Activated CD8-positive, alpha-beta memory T cell treated with anti-CD3 and anti-CD28 coated beads, Interleukin-2, amount 10 ng/mL, durations not matched to agents 7 days and 5 days (primary cell): ENCODE measurements at places on chromosomes 1 and 21. TPM values are rescaled to one million over a fixed set of nuclear protein-coding genes. Genes with fewer than 3 reads are reported as not detected.

DNA sequence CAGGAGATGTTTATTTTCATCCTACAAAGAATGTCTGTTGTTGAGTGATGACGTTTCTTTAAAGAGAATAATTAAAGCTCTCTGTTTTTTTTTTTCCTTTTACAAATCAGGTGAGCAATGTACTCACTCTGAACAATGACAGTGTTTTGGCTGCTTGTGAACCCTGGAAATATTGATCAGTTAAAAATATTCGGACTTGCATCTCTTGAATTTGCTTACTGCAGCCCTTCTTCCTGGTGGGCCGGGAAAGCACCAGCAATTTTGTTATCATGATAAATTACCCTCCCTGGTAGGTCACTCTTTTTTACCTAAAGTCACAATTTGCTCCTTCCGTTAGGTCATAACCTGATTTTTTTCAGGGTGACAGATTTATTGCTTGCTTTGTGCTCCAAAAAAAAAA, 72.3 kb upstream of the NR5A2 start:
- H3K27ac ChIP-seq: no peak overlapping the region
- DNase-seq: no peak
- H3K27me3 ChIP-seq: peaks cover 36% of the 10 kb centered on the region
- no peak overlapping the region for H3K4me3 ChIP-seq
- no peaks in the 10 kb centered on the region for H3K36me3 ChIP-seq

- peaks cover 4% of the 10 kb centered on the region for H3K4me1 ChIP-seq
- H3K36me3 ChIP-seq: peaks cover 13% of the 10 kb centered on the region
- H3K27ac ChIP-seq: no peak overlapping the region
Measured at GRCh38 chr1:11952455-11953109, 18.1 kb downstream of the PLOD1 start.

- H3K27ac ChIP-seq: no peak overlapping the region
- no peaks in the 10 kb centered on the region for H3K4me1 ChIP-seq
- H3K36me3 ChIP-seq: no peaks in the 10 kb centered on the region
- no peak overlapping the region for H3K4me3 ChIP-seq
- DNase-seq: no peak
Measured at GRCh38 chr1:164519426-164519825, 39.6 kb upstream of the PBX1 start.

DNA sequence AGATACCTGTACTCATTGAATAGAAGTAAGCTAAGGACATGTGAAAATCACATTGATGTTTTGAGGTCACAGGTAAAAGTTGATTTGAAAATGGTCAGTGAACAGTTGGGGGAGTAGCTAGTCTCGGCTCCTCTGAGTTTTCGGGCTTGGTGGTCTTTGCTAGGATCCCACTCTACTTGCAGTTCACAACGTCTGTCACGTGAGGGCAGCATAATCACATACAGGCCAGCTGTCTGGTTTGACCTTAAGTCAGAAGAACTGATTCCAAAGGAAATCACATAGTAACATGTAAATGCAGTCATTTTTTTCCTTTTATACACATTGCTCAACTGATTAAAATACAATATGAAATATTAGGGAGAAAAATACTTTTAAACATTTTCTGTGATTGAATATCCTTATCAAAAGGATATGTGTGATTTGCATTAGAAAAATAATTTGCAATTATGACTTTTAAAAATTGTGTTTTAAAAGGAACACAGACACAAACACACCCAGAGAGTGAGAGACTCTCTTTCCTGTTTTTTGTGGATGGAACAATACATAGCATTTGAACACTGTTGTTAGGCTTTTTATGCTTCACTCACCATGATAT, 21.8 kb upstream of the PDC start:
- H3K4me3 ChIP-seq: no peak overlapping the region
- peak; percentile 64 for DNase-seq
- no peaks in the 10 kb centered on the region for H3K4me1 ChIP-seq

DNA sequence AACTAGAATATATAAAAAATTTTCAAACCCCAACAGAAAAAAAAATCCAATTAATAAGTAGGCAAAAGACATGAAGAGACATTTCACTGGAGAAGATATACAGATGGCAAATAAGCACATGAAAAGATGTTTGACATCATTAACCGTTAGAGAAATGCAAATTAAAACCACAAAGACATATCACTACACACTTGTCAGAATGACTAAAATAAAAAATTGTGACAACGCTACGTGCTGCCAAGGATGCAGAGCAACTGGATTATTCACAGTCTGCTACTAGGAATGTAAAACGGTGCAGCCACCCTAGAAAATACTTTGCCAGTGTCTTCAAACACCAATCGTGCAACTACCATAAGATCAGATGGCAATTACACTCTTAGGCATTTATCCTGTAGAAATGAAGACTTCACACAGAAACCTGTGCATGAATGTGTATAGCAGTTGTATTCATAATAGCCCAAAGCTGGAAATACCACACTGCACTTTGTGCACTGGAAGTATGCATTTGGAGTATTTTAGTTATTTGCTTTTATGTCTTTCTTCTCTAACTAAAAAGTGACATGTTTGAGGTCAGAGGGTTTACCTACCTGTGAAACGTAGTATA, 75.3 kb upstream of the PALMD start:
- peaks cover 10% of the 10 kb centered on the region for H3K27me3 ChIP-seq
- no peak overlapping the region for H3K4me3 ChIP-seq
- no peak for DNase-seq
- no peak overlapping the region for H3K27ac ChIP-seq

GRCh38 chr1:230064283-230064682, 2.8 kb upstream of the GALNT2 start:
- no peak overlapping the region for H3K27ac ChIP-seq
- peaks cover 16% of the 10 kb centered on the region for H3K27me3 ChIP-seq
- H3K4me3 ChIP-seq: no peak overlapping the region
- H3K36me3 ChIP-seq: peaks cover 4% of the 10 kb centered on the region

DNA sequence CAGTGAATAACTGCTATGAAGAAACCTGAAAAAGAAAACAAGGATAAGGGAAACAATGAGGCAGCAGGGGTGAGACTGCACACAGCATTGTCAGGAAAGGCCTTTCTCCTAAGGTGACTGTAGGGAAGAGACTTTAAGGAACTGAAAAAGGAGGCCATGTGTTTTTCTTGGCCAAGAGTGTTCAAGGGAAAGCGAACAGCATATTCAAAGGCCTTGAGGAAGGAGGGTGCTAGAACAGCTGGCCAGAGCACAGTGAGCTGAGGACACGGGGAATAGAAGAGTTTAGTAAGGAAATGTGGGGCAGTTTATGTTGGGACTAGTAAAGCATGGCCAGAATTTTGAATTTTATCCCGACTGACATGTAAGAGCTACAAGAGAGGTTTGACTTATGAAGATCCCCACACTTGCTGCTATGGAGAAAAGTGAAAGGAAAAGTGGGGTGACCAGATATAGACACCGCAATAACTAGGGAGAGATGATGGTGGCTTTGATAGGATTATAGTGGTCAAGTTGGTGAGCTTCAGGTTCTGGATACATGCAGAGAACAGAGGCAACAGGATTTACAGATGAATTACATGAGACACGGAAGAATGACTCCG, 1.4 kb downstream of the RWDD2B start:
- H3K27ac ChIP-seq: peak overlapping the region; percentile 73
- peak overlapping the region; percentile 75 for H3K4me3 ChIP-seq
- H3K27me3 ChIP-seq: no peaks in the 10 kb centered on the region
- no peak for DNase-seq
- peaks cover 36% of the 10 kb centered on the region for H3K4me1 ChIP-seq

Gene TSSK3
- total RNA-seq: 0.70 TPM

Gene CRP
- total RNA-seq: not detected

Gene CHODL
- 0.32 TPM for total RNA-seq

Gene S100A7
- total RNA-seq: not detected

Gene GNG4
- 0.53 TPM for total RNA-seq

Gene TCHHL1
- total RNA-seq: not detected
